ENCODE measurements at places on chromosomes 6 and 20. TPM values are rescaled to one million over a fixed set of nuclear protein-coding genes. Genes with fewer than 3 reads are reported as not detected.

FAM83D gene
- total RNA-seq: 61.6 TPM

TBC1D22B gene
- total RNA-seq: 6.4 TPM

CARMIL1 gene
- 7.5 TPM for total RNA-seq

LAMA4 gene
- total RNA-seq: 0.88 TPM

CLDN20 gene
- total RNA-seq: not detected

All from A549 treated with CpdA at 1 μM for 4 hours (cell line).